ENCODE measurements at places on chromosomes 5 and 9.

GRCh38 chr5:92041206-92041605, 658.1 kb upstream of the ARRDC3 start:
- no peak for DNase-seq

DNA sequence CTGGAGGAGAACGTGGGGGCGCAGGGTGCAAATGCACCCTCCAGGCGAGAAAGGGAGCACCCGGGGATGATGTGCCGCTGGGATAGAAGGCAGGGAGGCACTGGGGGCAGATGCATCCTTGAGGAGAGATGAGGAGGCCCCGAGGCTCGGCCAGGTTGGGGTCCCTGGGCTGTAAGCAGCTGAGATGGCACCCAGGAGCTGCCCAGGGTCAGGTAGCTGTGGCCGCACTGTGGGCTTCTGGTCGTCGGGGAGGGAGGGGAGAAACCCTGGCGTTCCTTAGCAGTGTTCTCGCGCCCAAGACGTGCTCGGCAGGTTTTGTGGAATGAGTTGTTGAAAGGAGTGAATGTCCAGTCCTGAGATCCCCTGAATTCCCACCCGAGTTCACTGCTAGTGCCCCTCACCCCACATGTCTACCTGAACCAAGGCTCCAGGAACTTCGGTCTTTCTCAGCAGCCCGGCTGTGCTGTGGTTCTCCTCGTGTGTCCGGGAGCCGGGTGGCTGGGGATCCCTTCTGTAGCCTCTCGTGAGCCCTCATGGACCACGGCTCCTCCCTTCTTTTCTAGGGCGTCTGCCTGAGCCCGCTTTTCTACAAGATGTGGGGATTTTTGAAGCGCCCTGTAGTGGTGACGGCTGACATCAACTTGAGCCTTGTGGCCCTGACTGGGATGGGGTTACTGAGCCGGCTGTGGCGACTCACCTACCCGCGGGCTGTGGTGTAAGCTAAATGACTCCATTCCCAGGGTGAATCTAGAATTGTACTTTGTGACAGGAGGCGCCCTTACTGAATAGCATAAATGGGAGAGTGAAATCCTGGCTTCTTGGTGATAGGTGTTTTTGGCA, 1.1 kb downstream of the POMT1 start:
- DNase-seq: no peak

- DNase-seq: no peak
Observed at GRCh38 chr9:114286146-114286679, 36.7 kb upstream of the ORM1 start.

DNA sequence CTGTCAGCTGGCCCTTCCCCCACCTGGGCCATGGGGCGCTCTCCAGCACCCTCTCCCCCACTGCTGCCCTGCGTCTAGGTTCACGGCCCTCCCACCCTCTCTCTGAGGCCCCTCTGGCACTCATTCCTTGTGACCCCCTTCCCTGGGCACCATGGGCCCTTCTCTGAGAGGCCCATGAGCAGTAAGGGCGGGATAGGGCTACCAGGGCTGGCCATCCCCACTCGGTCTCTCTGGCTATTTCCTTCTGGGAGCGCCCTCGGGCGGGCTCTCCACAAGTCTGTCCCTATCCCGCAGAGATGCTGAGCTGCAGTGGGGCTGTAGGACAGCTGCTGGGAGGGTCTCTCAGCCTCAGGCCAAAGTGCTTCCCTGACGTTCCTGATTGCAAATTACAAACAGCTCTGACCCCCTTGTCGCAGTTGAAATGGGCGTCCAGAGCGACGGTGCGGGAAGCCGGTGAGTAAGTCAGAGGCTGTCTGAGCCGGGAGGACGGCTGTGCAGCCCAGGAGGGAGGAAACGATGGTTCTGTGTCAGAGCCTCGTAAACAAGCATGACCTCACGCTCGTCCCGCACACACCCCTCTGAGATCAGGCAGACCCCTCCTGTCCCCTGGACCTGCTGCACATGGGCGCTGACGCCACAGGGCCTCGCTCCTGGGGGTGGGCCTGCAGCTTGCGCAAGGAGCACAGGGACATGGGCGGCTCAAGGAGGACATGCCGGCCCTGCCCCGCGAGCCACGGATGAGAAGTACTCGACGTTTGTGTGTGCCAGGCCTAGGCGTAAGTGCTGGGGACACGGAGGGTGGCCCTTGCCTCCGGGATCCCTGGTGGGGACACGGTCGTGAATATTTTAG, 36.3 kb upstream of the GFPT2 start:
- DNase-seq: no peak

DNA sequence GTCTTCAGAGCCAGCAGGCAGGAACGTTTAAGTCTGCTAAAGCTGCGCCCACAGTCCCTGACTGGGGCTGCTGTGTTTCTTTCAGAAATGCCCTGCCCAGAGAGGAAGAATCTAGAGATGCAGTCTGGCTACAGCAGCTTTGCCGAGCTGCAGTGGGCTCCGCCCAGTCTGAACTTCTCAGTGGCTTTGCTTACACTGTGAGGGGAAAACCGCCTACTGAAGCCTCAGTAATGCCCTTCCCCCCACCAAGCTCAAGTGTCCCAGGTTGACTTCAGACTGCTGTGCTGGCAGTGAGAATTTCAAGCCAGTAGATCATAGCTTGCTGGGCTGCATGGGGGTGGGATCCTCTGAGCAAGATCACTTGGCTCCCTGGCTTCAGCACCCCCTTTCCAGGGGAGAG, 78.4 kb downstream of the SREK1 start:
- DNase-seq: no peak

DNA sequence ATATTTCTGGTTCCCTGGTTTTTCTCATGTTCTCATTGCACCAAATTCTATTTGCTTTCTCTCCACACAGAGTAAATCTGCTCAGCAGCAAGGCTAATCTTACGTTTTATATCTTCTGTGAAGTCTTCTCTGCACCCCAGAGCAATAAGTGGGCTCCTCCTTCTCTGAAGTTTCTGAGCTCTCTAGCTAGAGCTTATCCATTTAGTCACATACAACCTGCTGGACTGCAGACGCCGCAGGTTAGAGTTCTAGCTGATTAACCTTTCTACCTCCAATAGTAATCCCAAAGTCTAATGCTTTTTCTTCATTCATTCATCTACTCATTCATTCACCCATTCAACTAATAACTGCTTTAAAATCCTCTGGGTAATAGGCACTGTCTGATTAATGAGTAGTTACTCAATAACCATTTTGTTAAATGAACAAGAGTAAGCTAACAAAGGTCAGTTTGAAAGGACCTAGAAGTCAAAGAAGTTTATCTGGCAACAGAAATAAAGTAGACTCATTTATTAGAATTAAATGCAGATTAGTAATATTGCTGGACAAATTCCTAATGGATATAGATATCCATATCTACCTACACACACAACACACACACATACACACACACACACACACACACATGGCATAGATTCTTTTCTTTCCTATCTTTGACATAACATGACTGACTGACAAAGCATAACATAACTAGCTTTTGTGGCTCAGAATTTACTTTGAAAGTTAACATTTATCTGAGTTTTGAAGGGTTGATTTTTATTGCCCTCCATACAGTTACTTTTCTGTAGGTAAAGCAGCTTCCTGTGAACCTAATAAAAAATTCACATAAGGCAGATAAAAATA, 984.6 kb upstream of the SEMA6A start:
- DNase-seq: no peak

DNA sequence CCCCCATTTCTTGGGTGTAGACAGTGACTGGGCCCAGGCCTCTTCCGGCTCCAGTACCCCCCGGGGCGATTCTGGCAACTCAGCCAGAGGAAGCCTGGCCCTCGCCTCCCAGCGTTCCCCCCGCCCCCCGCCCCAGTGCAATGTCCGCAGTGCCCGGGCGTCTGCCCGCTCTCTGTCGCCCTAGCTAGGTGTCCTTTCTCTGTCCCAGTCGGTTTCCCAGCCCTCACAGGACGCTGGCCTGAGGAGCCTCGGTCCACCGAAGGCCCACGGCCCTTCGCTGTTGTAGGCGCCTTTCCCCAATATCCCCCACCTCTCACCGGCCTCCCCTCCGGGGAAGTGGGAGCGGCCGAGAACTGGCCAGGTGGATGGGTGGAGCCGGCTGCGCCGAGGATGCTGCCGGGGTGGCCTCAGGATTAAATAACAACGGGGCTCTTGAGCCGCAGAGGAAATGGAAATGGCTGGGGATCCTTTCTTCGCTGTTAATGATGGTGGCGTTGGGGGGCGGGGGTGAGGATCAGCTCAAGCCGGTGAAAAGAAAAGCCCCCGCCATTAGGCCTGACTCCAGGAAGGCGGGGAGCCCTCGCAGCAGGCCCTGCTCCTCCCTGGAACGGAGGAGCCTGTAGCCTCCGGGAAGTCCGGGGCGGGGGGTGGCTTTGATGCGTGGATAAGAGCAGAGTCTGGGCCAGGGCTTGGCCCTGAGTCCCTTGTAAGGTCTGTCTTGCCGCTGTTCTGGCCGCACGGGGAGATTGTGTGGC, 1.1 kb upstream of the SPRY4 start:
- no peak for DNase-seq

DNA sequence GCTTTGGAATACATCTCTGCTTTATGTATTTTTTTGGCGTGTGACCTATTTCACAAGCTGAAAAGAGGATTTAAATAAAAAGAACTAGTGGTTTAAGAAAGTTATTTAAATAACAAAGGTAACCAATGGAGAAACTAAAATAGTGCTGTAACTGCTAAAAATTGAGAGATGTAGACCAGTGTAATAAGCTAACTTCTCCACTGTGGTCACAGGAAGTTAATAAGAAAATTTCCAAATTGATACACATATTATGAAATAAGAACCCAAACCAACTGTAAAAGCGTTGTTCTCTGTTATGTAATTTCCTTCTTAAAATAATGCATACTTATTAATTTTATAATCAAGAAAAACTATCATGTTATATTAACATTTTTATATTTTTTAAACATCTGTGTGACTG, 29.1 kb upstream of the ZFAND5 start:
- no peak for DNase-seq

DNA sequence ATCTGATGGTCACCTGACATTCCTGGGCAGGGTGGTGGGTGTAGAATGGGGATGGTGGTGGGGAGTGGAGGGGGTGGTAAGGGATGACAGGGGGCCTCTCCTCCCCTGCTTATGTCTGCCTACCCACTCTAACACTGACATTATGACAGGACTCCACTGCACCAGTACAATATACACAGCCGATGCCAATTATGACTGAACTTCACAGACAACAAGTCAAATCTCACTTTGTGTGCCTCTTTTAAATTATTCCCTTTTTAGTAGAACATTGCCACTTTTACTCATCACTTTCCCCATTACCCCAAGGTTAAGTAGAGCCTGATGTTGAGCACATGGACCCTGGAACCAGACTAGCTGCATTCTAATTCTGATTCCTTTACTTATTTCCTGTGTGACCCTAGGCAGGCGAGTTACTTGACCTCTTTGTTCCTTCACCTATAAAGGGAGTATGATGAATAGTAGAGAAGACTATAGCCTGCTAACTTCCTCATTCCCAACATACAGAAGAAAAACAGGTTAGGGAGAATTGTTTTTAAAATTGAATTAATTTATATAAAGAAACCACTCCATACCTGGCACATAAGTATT, 464.7 kb downstream of the DMRT2 start:
- DNase-seq: no peak

DNA sequence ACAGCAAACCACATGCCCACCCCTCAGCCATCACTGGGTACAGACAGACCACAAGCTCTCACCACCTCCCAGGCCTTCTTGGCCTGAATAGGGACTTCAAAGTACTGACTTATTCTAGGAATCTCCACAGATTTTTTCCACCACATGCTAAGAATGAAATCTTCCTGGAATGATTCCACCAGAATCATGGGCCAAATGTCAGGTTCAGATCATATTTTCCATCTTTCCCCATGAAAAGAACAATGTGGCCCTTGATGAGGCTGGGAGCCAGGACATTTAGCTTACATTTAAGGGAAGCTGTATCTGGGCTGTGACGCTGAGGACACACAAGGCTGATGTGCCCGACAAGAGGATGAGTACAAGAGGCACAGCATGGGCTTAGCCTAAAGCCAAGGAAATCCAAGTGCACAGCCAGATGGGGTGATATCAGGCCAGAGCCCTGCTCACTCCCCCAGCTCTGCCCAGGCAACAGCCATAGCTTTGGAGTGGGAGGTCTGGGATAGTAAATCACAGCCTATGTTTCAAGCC, 28.1 kb downstream of the ACSL6 start:
- DNase-seq: no peak

DNA sequence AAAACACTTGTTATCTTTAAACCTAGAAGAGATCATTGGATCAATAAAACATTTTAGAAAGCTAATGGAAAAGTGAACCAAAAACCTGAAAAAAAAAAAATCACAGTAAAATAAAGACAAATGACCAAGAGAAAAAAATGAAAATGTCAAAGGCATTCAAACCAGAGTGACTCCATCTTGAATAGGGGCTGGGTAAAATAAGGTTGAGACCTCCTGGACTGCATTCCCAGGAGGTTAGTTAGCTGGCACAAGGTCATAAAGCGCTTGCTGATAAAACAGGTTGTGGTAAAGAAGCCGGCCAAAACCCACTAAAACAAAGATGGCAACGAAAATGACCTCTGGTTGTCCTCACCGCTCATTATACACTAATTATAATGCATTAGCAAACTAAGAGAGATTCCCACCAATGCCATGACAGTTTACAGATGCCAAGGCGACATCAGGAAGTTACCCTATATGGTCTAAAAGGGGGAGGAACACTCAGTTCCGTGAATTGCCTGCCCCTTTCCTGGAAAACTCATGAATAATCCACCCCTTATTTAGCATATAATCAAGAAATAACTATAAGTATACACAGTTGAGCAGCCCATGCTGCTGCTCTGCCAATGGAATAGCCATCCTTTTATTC, 116.7 kb upstream of the NEK6 start:
- DNase-seq: no peak

DNA sequence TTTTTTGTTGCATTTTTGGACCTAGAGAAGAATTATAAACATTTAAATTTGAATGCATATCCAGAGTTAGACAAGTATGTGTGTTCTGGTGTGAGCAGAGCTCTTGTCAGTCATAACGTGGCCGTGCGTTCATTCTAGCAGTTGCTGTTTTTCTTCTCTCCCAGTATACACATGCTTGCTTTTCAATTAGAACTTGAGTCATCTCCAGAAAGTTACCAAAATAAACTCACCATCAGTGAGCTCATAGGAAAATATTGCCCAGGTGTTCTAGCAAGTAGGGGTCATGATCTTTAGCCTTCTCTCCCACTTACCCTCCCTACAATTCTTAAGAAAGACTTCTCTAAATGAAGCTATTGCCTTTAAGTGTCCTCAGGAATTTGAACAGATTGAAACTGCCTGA, 247.5 kb upstream of the TUT7 start:
- no peak for DNase-seq

GRCh38 chr5:32964261-32964660, 253.1 kb downstream of the NPR3 start:
- no peak for DNase-seq

- DNase-seq: no peak
Observed at GRCh38 chr5:139644001-139644456, 4.1 kb upstream of the CXXC5 start.

DNA sequence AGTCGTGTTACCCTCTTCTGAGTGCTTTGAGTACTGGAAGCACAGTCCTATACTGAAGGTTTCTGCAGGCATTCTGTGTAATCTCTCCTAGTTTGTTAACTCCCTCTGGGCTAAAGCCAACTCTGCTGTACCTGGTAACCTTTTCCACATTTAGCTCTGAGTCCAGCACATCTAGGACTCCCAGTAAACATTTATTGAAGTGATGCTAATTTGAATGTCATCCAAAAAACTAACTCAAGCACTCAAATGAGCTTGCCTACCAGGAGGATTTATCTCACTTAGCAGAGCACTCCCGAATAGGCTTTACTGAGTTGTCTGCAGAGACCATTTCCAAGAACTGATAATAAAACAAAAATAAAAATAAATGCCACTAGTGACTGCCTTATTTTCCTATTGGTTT, 79.5 kb upstream of the NFIB start:
- DNase-seq: no peak

GRCh38 chr5:151733358-151734063, 24.9 kb downstream of the ATOX1 start:
- no peak for DNase-seq

Data from amygdala (tissue), 56 donors.